CD4-positive, alpha-beta memory T cell (primary cell): ENCODE measurements at places on chromosomes 4 and X. TPM values are rescaled to one million over a fixed set of nuclear protein-coding genes. Genes with fewer than 3 reads are reported as not detected.

DNA sequence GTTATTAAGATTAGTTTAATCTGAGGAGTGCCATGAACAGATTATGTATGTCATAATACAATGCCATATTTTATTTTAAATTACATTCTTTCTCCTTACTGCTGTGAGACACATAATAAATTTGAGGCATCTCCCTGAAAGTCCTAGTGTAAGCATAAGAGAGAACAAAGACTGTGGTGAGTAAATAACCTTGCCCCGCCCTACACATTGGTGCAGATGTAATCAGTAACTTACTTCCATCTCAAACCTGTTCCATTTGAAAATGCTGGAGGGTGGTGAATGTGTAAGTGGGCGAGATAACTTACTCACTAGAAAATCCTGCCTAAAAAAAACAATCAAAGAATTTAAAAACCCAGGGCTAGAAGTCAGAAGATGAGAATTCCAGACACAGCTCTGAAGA lies 338.1 kb upstream of the SLIT2 start:
- no peaks in the 10 kb centered on the region for H3K36me3 ChIP-seq
- no peaks in the 10 kb centered on the region for H3K27me3 ChIP-seq

The FHIP1A gene
- 2.6 TPM for total RNA-seq

GRCh38 chrX:41733939-41734338 lies 10.0 kb downstream of the GPR82 start:
- no peak overlapping the region for H3K4me3 ChIP-seq
- H3K36me3 ChIP-seq, result no peaks in the 10 kb centered on the region
- no peak overlapping the region for H3K27ac ChIP-seq
- no peak for DNase-seq
- no peaks in the 10 kb centered on the region for H3K27me3 ChIP-seq

DNA sequence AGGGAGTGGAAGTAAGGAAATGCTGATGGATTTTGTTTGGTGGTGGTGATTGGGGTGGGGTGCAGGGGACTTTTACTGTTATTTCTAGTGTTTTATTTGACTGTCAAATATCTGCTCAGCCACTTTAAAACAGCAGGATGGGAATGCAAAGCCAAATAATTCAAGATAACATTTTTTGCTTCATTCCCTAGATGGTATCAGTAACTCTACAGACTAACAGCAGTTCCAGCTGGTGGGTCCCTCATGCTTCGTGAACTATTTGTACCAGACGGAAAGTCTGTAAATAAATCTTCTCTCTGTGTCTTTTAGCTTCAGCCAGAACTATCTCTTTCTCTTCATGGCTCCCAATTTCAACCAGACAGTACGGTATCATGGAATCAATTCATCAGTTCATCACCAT lies 27.5 kb downstream of the GPR143 start:
- H3K4me1 ChIP-seq, result no peaks in the 10 kb centered on the region
- no peak overlapping the region for H3K4me3 ChIP-seq
- no peaks in the 10 kb centered on the region for H3K27me3 ChIP-seq
- H3K27ac ChIP-seq, result no peak overlapping the region
- no peaks in the 10 kb centered on the region for H3K36me3 ChIP-seq
- DNase-seq, result no peak

The AMTN gene
- total RNA-seq, result not detected

DNA sequence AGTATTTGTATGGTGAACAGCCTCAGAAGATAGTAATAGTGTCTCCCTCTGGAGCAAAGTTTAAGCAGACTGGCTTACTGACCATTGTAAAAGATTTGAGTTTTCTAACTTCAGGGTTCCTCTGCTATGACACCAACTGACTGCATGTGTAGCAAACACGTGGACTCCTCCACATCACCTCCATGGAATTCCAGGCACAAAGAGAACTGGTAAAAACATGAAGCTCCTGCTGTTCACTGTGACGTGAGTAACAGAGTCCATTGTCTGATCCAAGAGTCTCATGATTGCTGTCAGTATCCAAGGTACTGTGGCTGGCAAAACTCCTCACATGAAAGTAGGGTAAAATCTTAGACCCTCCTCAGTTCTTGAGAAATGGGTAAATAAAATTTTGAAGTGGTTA lies 107.6 kb upstream of the FAM9B start:
- DNase-seq, result no peak
- no peak overlapping the region for H3K4me3 ChIP-seq
- H3K27me3 ChIP-seq, result no peaks in the 10 kb centered on the region

The RBPJ gene
- 90.6 TPM for total RNA-seq

The RBMXL3 gene
- total RNA-seq, result not detected

DNA sequence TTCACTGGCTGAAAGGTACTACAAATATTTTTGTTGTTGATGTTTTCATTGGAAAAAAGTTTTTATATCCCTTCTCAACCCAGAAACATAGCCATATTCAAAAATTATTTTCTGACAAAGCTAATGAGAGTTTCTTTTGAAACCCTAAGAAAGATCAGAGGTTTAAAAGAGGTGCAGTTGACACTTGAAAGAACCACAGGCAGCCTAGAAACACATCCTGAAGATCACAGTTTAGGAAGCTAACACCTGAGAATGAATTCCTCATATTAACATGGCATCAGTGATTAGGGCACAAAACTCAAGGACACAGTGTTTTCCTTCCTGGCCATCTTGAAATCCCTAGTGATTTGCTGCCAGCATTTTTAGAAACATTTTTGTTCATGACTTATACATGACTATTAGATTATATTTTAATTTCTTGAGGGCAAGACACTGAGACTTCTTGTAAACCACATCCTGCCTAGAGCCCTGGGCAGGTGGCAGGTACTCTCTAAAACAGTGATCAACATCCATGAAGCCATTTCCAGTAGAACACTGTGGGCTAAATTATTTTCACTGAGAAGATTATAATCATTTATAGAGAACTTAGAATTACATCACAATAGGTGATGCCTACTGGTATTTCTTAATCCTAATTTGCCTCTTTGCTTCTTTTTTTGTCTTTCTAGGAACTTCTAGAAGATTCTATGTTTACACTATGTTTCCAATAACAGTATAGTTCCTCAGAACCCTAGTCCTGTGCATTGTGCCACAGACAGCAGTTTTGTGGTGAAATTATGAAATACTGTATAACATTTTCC lies 80.0 kb downstream of the ARSJ start:
- no peak overlapping the region for H3K4me3 ChIP-seq
- peak; percentile 75 for DNase-seq
- no peaks in the 10 kb centered on the region for H3K27me3 ChIP-seq
- peaks cover 74% of the 10 kb centered on the region for H3K4me1 ChIP-seq
- H3K27ac ChIP-seq, result no peak overlapping the region

DNA sequence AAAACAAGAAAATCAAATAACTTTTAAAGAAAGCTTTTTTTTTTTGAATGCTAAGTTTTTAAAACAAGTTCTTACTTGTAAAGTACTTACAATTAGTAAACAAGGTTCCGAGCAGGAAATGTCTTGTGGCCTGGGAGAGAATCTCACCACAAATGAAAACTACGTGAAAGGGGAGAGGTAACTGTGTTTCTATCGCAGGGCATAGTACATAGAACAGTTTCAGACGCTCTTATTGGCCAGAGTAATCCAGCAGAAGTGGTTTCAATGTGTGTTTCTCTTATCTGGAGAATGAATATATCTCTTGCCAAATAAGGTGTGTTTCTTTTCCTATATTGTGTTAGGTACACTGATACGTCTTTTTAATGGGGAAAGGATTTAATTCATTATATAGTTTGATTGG lies at the start of gene PLAC8:
Gene PLAC8 (minus strand): TSS at position 154 of the 400 bp plus-strand sequence. CDS start 6,808 bp downstream, outside the sequence.
- H3K27ac ChIP-seq, result peak within 1 kb of the TSS; percentile 57
- peak; percentile 74 for DNase-seq
- peaks cover 35% of the 10 kb centered on the region for H3K4me1 ChIP-seq
- peak within 1 kb of the TSS; percentile 75 for H3K4me3 ChIP-seq

The ASMT gene
- not detected for total RNA-seq

DNA sequence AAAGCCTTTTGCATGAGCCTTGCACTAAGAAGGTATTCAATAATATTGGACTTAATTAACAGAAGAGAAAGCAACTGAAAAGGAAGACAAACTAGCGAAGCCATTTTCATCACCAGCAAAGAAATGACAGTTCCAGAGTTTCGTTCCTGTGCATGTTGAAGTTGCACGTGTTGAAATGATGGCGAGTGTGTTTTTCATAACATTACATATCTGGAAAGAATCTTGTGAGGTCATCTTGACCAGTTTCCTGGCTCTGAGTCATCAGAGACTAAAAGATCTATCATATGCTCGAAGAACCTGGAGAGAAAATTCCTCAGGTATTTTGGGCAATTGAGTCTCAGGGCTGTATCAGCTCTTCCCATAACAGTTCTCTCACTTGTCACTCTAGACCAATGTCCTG lies 106.2 kb upstream of the MAML3 start:
- H3K4me1 ChIP-seq, result no peaks in the 10 kb centered on the region
- H3K36me3 ChIP-seq, result no peaks in the 10 kb centered on the region
- H3K4me3 ChIP-seq, result no peak overlapping the region
- DNase-seq, result no peak
- H3K27me3 ChIP-seq, result no peaks in the 10 kb centered on the region
- no peak overlapping the region for H3K27ac ChIP-seq

- no peaks in the 10 kb centered on the region for H3K27me3 ChIP-seq
- no peaks in the 10 kb centered on the region for H3K36me3 ChIP-seq
- H3K4me1 ChIP-seq, result peaks cover 38% of the 10 kb centered on the region
- H3K27ac ChIP-seq, result no peak overlapping the region
- DNase-seq, result no peak
These were observed 50.2 kb downstream of the JAKMIP1 start for GRCh38 chr4:6150046-6150735.

GRCh38 chr4:132506568-132506967 lies 642.5 kb upstream of the PCDH10 start:
- no peaks in the 10 kb centered on the region for H3K27me3 ChIP-seq
- no peaks in the 10 kb centered on the region for H3K36me3 ChIP-seq
- no peaks in the 10 kb centered on the region for H3K4me1 ChIP-seq
- no peak overlapping the region for H3K27ac ChIP-seq

DNA sequence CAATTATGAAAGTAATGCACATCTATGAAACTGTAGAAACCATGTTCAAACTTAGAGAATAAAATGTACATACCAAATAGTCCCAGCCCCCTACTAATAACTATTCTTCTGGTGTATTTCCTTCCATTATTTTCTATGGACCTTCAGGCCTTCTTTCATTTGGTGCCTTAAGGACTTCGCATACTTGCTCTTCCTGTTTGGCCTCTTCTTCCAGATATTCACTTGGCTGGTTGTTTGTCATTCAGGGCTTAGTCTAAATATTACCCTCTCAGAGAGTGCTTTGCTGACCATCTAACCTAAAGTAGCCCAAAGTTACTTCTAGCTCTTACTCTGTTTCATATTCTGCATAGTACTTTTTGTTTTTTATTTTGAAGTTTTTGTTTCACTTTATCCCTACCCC lies 70.3 kb upstream of the ARMCX2 start:
- H3K27me3 ChIP-seq, result no peaks in the 10 kb centered on the region
- no peak overlapping the region for H3K27ac ChIP-seq

GRCh38 chrX:23935106-23935505 lies 27.3 kb downstream of the CXorf58 start:
- no peak for DNase-seq
- H3K4me1 ChIP-seq, result peaks cover 22% of the 10 kb centered on the region
- H3K27ac ChIP-seq, result no peak overlapping the region

The RPA4 gene
- total RNA-seq, result 0.50 TPM

- H3K4me1 ChIP-seq, result no peaks in the 10 kb centered on the region
- H3K27ac ChIP-seq, result no peak overlapping the region
- no peak overlapping the region for H3K4me3 ChIP-seq
- H3K27me3 ChIP-seq, result no peaks in the 10 kb centered on the region
- DNase-seq, result no peak
- no peaks in the 10 kb centered on the region for H3K36me3 ChIP-seq
These were observed 603.8 kb upstream of the PCDH7 start for GRCh38 chr4:30116401-30116800.

DNA sequence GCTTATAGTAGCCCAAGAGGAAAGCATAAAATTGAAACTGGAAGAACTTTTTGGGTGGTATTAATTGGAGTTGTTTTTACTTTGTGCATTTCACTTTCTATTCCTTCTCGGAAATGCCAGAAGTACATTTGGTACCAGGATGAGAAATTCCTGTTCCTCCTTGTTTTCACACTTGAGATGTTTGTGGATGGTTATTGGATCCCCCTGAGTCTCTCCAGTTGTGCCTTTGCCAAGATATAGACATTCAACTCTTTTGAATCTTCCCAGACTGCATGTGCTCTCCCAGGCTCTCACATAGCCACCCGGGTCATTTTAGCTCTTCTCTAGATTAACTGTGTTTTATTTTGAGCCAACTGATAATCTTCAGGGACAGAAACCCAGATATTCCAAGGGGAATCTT lies 120.5 kb downstream of the AFF1 start:
- no peak overlapping the region for H3K4me3 ChIP-seq
- peaks cover 59% of the 10 kb centered on the region for H3K4me1 ChIP-seq
- no peaks in the 10 kb centered on the region for H3K36me3 ChIP-seq
- no peak for DNase-seq
- no peak overlapping the region for H3K27ac ChIP-seq

GRCh38 chr4:85780664-85781063 lies 305.7 kb downstream of the ARHGAP24 start:
- no peaks in the 10 kb centered on the region for H3K36me3 ChIP-seq
- DNase-seq, result no peak
- no peak overlapping the region for H3K4me3 ChIP-seq
- no peaks in the 10 kb centered on the region for H3K27me3 ChIP-seq
- no peak overlapping the region for H3K27ac ChIP-seq
- no peaks in the 10 kb centered on the region for H3K4me1 ChIP-seq

DNA sequence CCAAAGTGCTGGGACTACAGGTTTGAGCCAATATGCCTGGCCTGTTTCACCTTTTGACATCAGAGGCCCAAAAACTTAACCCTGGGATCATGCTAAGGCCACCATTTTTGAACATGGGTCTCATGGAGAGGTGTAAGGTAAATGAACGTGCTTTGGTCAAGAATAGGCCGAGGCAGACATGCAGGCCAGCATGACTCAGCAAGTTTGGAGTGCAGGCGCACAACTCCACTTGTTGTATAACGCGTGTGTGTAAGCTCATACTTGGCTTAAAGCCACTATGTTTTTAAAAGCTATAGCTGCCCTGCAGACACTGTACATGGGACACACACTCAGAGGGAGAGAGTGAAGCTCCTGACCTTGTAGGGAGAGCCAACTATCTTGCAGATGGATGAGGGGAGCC lies 43.8 kb upstream of the HPSE start:
- no peaks in the 10 kb centered on the region for H3K36me3 ChIP-seq
- no peaks in the 10 kb centered on the region for H3K4me1 ChIP-seq
- H3K27ac ChIP-seq, result no peak overlapping the region
- H3K27me3 ChIP-seq, result no peaks in the 10 kb centered on the region
- no peak overlapping the region for H3K4me3 ChIP-seq

The CENPI gene
- total RNA-seq, result 0.96 TPM

DNA sequence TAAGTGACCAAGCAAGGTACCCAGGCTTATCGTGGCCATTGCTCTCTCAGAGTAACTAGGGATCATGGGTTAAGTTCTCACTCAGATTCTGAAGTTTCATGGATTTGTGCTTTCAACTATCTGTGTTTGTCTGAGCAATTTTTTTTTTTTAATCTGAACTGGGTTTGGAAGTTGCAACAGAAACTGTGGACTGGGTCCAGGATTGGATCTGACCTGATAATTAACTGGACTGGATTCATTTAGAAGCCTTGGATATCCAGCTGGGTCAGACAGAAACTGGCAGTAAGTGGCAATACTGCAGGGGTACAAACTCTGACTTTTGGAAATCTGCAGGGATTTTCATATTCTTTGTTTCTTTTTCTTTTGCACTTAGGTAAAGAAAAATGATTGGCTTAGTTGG lies 38.7 kb upstream of the FGF2 start:
- no peaks in the 10 kb centered on the region for H3K4me1 ChIP-seq
- no peaks in the 10 kb centered on the region for H3K36me3 ChIP-seq
- DNase-seq, result no peak

GRCh38 chr4:75028196-75028854 lies 95.4 kb downstream of the PARM1 start:
- DNase-seq, result no peak
- no peak overlapping the region for H3K27ac ChIP-seq
- no peaks in the 10 kb centered on the region for H3K4me1 ChIP-seq
- H3K36me3 ChIP-seq, result no peaks in the 10 kb centered on the region
- no peaks in the 10 kb centered on the region for H3K27me3 ChIP-seq
- no peak overlapping the region for H3K4me3 ChIP-seq
